DMS 273 treated with DMSO at 0.1 percent for 48 hours (cell line): ENCODE measurements at places on chromosomes 12 and 14.

GRCh38 chr12:42525444-42525843 lies 64.1 kb downstream of the PRICKLE1 start:
- no peak for DNase-seq

GRCh38 chr14:73743431-73743931 lies 29.3 kb upstream of the PNMA1 start:
- no peak for DNase-seq

DNA sequence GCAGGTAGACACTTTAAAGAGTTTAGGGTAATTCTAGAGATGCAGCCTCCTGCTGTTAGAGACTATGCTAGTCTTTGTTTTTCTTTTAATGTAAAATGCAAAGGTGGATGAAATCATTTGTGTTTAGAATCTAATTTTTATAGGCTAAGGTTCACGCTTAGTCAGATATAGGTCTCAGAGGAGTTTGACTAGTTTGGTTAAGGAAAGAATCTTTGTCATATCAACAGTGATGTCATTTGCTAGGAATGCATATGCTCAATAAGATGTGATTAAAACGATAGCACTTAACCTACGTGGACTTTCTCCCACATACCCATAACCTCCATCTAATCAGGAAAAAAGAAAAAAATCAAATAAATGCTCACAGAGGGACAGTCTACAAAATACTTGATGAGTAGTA lies 859.3 kb upstream of the ATXN7L3B start:
- no peak for DNase-seq

- DNase-seq = no peak
Observed at GRCh38 chr12:14951851-14952250, 9.6 kb downstream of the ARHGDIB start.

GRCh38 chr12:29706311-29706710 lies 77.4 kb downstream of the TMTC1 start:
- no peak for DNase-seq

DNA sequence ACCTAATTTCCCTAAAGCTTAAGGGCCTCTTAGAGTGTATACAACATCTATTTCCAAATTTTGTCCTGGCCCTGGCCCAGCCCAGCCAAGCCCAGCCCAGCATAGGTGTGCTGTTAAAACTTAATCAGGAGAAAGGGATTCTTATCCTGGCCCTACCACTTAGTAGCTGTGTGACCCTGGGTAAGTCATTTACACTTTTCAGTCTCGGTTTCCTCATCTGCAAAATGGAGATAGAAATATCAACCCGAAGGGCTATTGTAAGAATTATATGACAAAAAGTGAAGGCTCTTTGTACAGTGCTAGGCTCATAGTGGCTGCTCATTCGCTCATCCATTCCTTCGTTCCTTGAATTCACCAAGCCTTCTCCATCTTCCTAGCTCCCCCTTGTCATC lies 442 bp downstream of the ERG28 start:
- DNase-seq = no peak

DNA sequence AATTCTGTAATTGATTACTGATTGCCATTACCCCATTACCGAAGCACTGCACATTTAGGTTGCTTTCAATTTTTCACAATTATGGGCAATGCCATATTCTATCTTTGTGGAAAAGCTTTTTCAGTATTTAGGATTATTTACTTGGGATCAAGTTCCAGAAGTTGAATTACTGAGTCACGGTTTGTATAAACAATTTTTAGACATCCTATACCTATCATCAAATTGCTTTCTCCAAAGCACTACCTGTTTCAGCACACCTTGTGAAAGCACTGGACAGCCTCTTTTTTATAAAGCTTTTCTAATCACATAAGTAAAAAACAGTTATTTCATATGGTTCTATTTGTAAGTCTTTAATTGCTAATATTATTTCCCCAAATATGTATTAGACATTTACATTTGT lies 221.5 kb upstream of the CAND1 start:
- no peak for DNase-seq

GRCh38 chr12:92977326-92977725 lies 48.2 kb upstream of the EEA1 start:
- no peak for DNase-seq
